CD4-positive, alpha-beta T cell treated with Interleukin-15 for 4 hours (primary cell): ENCODE measurements at places on chromosomes 5 and 9.

DNA sequence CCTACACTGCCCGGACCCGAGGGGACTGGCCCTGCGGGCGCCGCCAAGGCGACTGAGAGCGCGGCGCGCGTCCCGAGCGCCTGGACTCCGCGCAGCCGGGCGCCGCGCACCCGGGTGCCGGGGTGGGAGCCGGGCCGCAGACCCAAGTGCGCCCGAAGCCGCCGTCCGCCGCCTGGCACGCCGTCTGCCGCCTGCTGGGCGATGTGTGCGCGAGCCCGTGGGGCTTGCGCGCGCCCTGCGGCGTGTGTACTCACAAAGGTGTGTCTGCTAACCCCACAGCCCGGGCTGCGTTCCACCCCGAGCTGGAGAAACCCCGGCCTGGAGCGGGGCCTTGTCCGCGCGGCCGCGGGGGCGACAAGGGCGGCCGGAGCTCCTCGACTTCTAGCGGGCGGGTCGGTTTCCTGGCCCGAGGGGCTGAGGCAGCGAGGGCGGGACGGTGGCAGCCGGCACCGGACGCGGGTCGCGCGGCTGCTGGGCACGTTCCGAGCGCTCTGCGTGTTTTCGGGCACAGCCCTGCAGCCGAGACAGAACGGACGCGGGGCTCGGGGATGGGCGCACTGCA, 1.1 kb upstream of the ZSWIM6 start:
- DNase-seq: peak; percentile 74

DNA sequence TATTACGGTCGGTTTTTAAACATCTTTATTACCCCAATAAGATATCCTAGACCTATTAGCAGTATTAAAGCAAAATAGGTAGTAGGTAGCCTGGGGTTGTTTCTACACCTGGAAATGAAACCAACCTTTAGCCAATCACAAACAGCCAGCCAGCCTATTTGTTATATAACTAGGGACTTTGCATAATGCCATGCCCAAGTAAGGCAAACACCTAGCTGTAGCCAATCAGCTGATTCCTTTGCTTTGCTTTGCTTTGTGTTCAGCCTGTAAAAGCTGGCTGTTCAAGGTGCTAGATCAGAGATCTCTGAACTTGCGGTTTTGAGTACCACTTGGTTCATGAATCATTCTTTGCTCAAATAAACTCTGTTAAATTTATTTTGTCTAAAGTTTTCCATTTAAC, 46.5 kb upstream of the SETD9 start:
- no peak for DNase-seq

DNA sequence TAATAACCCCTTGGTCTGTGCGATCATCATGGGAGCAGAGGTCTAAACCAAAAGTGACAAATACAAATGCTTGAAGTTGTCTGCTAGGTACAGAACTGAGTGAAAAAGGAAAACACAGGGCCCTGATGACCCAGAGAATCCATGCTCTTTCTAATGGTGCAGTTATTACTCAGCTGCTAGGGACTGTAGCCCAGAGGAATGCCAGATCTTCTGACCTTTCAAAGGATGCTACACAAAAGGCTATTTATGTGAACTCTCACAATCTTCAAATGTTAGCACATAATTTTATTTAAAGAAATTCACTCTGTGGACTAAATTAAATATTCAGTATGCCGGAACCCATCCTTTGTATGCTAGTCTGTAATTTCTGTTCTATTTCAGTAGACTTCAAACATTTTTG, 79.9 kb downstream of the PRR16 start:
- DNase-seq: no peak

DNA sequence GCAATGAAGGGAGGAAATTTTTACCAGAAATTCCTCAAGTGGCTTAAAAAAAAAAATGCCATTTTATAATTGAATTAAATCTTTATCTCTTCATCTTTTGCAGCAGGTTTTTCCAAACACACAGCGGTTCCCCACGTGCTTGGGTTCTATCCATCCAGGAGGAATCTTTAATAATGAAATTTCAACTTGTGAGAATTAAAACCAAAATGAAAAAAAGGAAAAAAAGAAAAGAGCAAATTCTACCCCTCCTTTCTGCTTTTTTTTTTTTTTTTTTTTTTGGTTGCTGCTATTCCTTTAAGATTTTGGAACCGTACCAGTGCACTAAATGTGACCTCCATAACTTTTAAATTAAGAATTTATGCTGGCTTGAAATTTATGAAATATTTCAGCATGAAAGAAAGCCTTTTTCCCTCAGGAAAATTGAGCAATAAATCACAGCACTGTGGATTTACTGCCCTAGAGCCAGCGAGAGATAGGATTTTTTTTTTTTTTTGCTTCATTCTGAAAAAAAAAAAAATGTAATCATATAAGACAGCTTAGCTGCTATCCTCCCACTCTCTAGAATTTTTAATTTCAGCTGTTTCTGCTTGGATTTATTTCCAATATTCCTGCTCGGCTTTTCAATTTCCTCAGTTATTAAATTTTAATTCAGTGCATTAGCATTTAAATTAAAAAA, 88.5 kb downstream of the ZNF618 start:
- no peak for DNase-seq

- DNase-seq: no peak
These were observed 39.6 kb upstream of the SAP30L start for GRCh38 chr5:154406231-154406630.

DNA sequence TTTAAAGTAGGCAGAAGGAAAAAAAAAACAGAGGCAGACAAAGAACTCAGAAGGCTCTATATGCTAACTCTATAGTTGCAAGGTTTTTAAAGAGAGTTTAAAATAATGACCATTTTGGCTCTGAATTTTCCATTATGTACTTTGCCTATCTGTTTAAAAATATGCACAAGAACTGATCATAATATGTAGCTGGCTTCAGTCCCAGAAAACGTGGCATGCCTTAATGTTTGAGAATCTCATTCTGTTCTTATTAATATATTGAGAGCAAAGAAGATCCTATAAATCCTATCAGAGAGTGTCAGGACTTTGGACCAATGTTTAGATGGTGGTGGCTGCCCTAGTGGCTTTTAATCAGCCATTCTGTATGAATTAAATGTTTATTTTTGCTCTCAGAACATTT, 121.5 kb downstream of the JMY start:
- DNase-seq: no peak

- no peak for DNase-seq
These were observed 61.4 kb upstream of the ANKH start for GRCh38 chr5:14932902-14933469.

- DNase-seq: no peak
These were observed 3.1 kb upstream of the CAMLG start for GRCh38 chr5:134735243-134735642.

GRCh38 chr9:134879664-134880483, 736 bp upstream of the FCN2 start:
- DNase-seq: no peak

DNA sequence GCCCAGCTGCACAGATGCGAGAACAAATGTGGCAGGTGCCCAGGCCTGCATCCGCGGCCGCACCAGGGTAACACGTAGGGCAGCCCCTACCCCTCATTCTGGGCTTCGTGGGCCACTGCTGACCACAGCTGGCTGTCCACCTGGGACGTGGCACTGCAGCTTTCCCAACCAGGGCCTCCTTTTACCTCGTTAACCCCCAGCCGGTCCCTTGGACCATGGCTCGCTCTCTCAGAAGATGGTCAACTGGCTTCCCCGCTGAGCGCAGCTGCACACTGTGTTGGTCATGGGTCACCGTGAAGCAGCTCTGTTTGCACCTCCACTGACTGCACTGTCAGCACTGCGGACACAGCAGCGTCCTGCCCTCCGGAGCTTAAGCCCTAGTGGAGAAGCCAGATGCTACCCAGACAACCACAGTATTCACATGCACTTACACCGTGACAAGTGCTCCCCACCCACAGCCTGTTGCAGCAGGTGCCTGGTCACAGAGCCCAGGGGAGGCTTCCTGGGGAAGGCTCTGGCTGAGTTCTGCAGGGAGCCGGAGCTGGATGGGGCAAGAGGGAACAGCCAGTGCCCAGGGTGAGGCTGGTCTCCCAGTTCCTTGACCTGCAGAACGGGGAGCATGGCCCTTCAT, 10.5 kb upstream of the PLEKHG4B start:
- DNase-seq: no peak

DNA sequence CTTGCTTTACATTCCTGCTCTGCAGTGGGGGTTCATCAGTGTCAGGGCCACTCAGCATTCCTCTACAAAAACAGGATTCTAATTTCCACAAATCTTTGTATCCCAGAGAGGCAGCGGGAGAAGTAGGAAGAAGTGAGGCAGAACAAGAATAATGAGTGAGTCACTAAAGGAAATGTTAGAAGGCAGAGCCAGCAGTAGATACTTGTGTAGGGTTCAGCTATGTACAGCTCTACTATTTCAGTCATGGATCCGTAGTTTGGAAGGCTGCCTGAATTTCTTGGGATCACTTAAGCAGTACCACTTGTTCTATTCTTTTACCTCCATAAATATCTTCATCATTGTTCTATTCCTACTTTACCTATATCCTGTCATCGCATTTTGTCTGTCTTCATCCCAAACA, 246.3 kb upstream of the TLE4 start:
- no peak for DNase-seq

DNA sequence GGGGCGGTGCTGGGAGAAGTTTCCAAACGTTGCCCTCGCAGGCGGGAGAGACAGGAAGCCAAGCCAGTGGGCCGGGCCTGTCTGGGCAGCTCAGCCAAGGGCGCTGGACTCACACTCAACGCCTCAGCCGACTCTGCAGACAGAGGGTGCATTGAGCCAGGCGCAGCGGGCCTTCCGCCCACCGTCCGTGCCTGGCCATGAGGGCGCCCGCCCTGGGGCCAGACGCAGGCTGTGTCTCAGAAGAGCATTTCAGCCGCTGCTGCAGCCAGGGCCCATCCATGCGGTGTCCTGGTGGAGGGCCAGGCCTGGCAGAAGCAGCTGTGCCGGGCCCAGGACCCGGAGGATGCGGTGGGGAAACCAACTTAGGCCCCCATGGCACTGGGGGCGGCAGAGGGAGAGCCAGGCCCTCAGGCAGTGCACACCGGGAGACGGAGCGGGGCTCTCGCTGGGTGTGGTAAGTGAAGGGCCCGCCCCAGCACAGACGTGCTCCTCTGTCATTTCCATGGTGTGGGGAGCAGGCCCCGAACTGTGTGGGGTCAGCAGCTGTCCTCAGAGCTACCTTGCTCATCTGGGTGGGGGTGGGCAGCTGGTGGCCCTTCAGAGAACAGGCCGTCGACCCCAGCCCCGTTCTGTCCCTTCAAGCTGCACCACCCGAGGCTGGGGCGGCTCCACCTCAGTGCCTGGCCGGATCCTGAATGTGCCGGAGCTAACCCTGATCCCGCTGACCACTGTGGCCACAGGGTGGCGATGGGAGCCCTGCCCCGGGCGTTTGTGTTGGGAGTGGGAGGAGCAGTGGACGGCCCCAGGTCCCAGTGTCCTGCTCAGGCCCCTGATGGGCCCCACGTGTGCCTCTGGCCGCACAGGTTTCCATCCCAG, 18.0 kb downstream of the DNLZ start:
- no peak for DNase-seq

DNA sequence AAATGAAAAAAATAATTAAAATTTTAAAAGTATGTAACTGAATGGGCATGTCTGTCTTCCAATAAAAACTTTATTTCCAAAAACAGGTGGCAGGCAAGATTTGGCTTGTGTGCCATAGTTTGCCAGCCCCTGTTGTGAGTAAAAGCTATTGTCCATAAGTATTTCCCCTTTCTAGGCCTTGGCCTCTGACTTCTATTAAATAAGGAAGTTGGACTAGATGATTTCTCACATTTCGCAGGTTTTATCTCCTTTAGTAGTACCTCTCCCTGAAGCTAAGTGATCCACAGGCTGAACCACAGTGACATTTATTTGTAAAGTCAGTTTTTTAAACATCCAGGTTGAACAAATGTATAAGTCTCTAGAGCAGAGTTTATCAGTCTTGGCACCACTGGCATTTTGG, 41.3 kb downstream of the RECK start:
- DNase-seq: no peak

- DNase-seq: no peak
These were observed 35.4 kb downstream of the DAP start for GRCh38 chr5:10725636-10726035.

GRCh38 chr5:54186912-54187445, 123.4 kb downstream of the ARL15 start:
- no peak for DNase-seq

DNA sequence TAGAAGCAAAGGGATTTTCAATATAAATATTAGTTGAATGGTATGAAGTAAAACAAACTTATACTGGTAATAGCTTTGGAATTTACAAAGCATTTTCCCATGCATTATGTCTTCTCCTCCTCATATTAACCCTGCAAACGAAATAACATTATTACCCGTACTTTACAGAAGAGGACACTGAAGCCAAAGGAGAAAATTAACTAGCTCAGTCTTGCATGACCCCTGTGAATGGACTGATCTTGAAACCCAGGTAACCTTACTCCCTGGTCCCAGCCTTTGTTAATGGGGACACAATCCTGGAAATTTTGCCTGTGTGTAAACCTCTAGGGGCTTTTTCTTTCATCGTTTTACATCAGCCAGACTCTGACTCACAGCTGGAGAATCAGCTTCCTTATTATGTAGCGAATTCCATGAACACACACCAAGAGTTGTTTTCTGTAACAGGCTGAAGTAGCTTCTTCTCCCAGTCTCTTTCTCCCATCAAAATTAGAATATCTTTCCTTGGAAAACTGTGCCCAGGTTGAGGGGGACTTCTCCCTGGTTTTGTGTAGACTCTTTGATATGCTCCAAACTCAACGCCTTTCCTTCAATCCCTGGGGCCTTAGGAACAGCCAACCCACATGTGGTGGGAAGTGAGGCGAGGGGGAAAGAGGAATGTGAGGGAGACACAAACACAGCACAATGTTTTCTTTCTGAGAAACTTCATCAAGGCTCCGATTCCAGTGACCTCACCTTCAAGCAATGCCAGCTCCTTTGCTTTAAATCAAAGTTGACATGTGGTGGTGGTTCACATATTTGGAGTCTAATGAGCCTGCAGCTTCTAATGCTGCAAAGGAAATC, 480.9 kb upstream of the PAPPA start:
- no peak for DNase-seq

- DNase-seq: no peak
These were observed 117.0 kb downstream of the TRPM6 start for GRCh38 chr9:74770508-74771261.

- DNase-seq: no peak
These were observed 2.0 kb downstream of the ANKHD1 start for GRCh38 chr5:140403613-140404012.

DNA sequence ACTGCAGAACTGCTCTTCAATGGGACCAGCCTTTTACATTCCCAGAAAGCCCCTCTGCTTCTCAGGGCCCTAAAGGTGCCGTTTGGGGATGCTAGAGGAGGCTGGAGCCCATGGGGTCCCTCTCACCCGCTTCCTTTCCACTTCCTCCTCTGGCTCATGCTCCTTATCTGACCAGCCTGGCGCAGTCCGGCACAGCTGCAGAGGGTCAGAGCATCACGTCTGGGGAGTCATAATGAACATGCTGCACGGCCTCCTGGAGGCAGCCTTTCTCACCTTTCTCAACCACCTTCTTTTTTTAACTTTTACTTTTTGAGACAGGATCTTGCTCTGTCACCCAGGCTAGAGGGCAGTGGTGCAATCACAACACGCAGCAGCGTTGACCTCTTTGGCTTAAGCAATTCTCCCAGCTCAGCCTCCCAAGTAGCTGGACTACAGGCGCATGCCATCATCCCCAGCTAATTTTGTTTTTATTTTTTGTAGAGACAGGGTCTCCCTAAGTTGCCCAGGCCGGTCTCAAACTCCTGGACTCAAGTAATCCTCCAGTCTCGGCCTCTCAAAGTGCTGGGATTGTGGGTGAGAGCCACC, 15.1 kb upstream of the TCF7 start:
- no peak for DNase-seq
